ENCODE measurements at places on chromosomes 7 and 10.
A peak's percentile ranks its signal among the peaks of the same experiment; 100 is the strongest.

DNA sequence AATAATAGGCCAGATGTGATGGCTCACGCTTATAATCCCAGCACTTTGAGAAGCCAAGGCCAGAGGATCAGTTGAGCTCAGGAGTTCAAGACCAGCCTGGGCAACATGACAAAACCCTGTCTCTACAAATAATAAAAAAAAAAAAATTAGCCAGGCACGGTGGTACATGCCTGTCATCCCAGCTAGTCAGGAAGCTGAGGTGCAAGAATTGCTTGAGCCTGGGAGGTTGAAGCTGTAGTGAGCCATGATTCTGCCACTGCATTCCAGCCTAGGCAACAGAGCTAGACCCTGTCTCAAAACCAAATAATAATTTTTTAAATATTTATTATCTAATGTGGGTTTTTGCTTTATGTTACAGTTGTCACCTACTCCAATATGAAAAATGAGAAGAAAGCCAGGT is 178.9 kb downstream of the ADK start:
- DNase-seq: no peak

- no peak for DNase-seq
Observed at GRCh38 chr7:76506081-76506440, 4.3 kb upstream of the UPK3B start.

GRCh38 chr10:114611617-114612016 is 46.5 kb downstream of the ABLIM1 start:
- no peak for DNase-seq

DNA sequence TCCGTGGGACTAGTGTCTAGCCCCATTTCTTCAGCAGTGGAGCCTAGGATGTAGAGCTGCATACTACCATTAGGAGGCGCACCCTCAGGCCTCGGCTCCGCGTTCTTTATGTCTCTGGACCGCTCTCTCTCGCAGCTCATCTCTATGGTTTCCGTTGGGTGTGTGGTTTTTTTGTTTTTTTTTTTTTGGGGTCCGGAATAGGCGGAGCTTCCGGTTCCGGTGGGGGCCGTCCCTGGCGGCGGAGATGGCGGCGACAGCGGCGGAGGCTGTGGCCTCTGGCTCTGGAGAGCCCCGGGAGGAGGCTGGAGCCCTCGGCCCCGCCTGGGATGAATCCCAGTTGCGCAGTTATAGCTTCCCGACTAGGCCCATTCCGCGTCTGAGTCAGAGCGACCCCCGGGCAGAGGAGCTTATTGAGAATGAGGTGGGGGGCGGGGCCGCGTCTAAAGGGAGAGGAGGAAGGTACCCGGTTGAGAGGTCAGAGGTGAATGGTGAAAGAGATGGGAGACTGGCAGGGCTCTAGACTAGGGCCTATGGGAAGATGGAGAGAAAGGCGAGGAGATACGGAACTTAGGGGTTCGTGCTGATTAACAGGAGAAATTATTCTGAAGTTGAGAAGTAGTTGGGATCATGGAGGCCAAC is at the start of gene HIF1AN:
Gene HIF1AN (plus strand): TSS at position 229 of the 639 bp plus-strand sequence. CDS start 16 bp downstream, at position 245.
- peak; percentile 77 for DNase-seq

DNA sequence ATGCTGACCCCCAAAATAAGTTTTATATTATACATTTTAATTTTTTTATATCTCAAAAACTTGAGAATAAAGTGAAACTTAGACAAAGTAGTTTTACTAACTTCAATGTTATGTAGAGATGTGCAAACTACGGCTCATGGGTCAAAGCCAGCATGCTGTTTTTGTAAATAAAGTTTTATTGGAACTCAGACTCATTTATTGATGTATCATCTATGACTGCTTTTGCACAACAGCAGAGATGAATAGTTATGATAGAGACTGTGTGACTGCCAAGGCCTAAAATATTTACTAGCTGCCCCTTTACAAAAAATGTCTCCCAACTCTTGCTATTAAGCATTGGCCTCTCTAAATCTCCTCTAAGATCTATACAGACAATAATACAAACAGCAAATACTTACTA is 12.4 kb downstream of the MTPN start:
- no peak for DNase-seq

GRCh38 chr7:842431-843031 is 10.3 kb downstream of the SUN1 start:
- DNase-seq: no peak

DNA sequence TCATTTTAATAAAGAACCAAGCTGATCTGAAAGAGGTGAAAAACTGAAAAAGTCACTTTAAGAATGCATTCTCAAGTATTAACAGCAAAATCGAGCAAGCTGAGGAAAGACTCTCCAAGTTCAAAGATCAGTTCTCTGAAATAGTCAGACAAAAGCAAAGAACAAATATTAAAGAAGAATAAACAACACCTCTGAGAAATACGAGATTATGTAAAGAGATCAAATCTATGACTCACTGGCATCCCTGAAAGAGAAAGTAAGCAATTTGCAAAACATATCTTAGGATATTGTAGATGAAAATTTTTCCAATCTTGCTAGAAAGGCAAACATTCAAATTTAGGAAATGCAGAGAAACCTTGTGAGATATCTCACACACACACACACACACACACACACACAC is 138.4 kb upstream of the HGF start:
- DNase-seq: no peak

GRCh38 chr7:74371381-74372341 is 82.0 kb upstream of the GTF2IRD1 start:
- DNase-seq: no peak

DNA sequence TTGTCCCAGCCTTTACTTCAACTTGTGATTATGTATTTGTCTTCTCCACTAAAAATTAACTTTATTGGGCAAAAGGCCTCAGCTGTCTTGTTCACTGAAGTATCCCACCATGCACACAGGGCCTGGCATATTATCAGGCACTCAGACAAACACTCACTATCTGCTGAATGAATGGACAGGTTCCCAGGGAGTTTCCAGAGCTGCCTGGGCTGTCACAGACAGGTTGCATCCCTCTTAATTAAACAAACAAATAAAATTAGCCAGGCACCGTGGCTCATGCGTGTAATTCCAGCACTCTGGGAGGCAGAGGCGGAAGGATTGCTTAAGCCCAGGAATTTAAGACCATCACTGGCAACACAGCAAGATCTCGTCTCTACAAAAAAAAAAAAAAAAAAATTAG is 1.5 kb upstream of the TSPAN14 start:
- DNase-seq: no peak
